Activated CD8-positive, alpha-beta T cell treated with anti-CD3 and anti-CD28 coated beads for 36 hours (primary cell): ENCODE measurements at places on chromosomes 3 and 15.
A peak's percentile ranks its signal among the peaks of the same experiment; 100 is the strongest.

DNA sequence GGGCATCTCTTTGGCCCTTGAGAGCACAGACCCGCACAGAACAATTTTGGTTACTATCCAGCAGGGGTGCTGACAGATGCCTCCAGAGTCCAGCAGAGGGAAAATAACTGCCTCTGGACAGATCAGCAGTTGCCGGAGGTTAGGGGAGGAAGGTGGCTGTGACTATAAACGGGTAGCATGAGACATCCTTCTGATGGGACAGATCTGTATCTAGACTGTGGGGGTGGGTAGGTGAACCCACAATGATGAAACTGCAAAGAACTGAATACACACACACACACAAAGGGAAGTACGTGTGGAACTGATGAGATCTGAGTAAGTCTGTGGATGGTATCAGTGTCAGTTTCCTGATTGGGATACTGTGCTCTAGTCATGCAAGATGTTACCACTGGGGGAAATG lies 21.2 kb downstream of the ADAMTS7 start:
- DNase-seq = peak; percentile 42

GRCh38 chr15:100259266-100259665 lies 82.5 kb downstream of the ADAMTS17 start:
- no peak for DNase-seq

DNA sequence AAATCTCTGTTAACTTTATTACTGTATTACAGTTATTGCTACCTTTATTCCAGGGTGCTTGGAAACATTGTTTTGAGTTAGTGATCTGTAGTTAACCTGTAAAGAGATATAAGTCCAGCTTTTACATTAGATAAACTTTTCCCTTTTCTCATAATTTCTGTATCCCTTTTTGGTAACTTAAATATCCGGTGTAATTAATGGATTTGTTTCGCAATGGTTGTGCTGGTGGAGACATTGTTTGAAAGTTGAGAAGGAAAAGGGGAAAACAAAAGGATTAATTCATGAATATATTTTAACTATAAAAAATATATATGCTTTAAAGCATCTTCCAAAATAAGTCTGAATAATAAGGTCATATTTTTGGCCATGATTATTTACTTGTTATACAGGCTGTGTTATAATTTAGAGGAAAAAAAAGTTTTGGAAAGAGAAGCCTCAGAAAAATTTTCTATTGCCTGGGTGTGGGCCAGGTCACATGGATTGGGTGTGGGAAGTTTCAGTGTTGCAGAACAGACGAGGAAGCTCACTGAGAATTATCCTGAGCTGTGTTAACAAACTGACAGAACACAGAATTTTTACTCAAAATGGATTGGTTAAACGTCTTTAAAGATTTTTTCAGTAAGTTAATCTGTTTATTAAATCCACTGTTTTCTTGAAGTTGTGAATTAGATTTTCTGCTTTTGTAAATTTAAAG lies 27.7 kb upstream of the IL20RB start:
- DNase-seq = no peak

DNA sequence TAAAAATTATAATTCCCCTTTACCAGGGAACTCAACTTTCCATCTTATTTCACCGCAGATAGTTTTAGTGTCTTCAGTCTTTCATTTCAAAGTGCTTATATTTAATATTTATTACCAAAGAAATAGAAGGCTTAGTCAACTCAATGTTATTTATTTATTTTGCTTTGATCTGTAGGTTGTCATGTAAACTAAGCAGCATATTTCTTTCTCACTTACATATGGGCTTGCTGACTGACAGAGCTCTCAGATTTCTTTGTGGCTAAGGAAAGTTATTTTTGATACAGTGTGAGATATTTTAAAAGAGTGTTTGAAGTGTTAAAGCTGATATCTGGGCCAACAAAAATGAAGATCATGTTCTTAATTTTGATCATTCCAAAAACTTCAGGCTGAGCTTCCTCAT lies 331.4 kb downstream of the ROBO1 start:
- no peak for DNase-seq

- no peak for DNase-seq
These were observed 296.2 kb downstream of the NEK10 start for GRCh38 chr3:27072810-27073651.

- no peak for DNase-seq
These were observed 21.4 kb downstream of the ABI3BP start for GRCh38 chr3:100971798-100972197.

DNA sequence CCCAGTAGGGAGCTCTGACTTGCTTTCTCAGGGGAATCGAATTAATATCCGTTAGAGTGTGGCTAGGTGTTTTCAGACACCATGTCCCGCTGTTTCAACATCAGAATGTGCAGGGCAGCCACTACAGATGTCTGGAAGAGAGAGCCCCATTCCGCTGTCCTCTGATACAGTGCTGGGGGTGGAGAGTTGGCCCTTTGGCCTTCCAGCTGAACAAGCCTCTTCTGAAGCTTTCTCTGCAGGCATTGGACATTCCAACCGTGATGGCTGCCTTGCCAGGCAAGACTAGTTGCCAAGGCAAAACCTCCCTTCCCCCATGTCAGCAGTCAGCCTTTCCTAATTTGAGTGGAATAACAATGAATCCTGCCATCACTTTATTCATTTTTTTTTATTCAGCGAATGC lies 1.5 kb downstream of the FAH start:
- DNase-seq = no peak

DNA sequence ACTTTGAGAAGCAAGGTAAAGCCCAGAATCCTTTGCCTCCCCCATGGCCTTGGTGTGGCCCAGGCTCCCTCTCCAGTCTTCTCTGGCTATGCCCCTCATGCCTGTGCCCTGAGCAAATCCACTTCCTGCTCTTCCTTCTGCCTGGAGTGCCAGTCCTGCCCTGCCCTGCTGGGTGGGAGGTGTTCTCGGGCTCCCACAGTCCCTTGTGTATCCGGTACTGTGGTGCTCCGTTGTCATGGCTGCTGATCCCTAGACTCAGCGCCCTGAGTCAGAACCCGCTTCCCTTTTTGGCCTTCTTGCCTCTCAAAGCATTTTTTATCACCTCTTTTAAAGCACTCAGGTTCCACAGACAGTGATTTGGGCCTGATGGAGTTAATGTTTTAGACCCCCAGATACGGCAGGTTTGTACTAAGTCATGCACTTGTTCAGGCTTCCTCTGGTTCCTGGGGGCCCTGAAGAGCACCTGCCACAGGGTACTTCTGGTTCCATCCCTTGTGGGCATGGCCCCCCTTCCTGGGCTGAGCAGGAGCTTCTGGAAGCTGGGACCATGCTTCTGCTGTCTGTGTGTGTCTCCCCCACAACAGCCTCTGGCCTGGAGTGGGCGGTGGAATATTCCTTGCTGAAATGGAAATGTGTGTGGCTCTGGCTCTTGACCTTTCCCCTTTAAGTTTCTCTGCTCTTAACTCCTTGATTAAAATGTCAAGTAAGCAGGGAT lies 29.6 kb upstream of the ADAMTS7 start:
- no peak for DNase-seq

- DNase-seq = no peak
These were observed 384.7 kb downstream of the ZIC1 start for GRCh38 chr3:147793841-147794240.

DNA sequence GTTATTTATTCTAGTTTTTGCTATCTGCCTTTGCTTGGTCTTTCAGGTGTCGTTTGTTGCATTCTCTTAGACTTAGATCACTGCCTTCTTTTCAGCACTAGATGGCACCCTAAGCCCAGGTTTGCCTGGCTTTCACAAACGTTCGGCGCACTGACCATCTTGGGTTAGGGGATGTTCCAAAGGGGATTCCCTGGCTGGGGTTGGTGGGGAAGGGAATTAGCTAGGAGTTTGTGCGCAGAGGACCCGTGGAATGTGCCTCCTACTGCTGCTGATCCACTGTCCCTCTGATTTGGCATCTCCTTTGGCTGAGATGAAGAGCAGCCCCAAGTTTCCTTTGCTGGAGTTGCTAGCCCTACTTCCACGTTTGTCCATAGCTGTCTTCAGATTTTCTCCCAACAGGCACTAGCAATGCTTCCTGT lies 33.9 kb downstream of the PFN2 start:
- peak; percentile 51 for DNase-seq

- DNase-seq = no peak
These were observed 287.2 kb downstream of the SHQ1 start for GRCh38 chr3:72560846-72561675.

- peak; percentile 67 for DNase-seq
These were observed 77.0 kb downstream of the ITGA11 start for GRCh38 chr15:68354923-68355322.
